ENCODE measurements at places on chromosomes 13 and 19.

DNA sequence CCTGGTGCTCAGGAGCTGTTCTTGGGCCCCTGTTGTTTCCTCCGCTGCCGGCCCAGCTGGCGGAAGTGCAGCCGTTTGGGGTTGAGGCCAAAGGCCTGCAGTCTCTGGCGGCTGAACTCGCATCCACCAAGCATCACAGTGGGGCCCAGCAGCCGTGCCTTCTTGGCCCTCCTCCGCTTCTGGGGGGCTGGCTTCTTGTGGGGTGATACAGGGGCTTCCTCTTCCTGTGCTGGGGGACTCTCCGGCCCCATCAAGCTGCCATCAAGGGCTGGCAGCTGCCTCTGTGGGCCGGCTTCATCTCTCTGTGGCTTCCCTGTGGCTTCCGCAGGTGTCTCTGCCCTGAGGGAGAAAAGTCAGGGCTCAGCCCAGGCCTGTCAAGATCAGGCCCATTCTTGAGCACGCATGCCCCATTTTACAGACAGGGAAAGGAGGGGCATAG is 10.3 kb downstream of the ATG4D start:
- no peak for DNase-seq

DNA sequence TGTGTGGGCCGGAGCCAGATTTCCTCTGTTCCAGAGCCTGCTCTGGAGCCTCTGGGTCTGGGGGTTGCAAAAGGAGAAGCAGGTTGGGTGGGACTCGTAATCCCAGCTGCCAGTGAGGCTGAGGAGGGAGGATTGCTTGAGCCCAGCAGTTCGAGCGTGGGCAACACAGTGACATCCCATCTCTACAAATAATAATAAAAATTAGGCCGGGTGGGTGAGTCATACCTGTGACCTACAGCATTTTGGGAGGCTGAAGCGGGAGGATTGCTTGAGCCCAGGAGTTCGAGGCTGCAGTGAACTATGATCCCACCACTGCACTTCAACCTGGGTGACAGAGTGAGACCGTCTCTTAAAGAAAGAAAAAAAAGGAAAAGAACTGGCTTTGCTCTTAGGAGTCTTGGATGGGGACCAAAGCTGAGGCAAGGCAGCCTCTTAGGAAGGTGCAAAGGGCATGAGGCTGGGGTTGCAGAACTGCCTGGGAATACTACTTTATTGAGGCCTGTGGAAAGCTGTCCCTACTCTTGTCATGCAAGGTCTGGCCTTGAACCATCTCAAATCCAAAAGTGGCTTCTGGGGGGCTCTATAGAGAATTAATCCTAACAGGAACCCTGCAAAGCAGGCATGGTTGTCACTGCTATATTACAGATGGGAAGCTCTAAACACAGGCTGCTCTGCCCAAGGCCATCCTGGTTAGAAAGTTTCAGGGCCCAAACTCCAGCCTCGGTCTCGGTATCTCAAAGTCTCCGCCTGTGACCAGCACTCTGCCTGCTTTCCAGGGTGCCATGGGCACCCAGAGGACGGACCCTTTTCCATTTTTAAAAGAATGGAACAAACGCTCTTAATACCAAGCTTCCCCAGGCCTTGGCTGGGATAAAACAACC is 880 bp upstream of the C19orf12 start:
- peak; percentile 46 for DNase-seq

GRCh38 chr19:16379521-16380313 is 55.1 kb downstream of the KLF2 start:
- DNase-seq, result no peak

- DNase-seq, result no peak
Observed at GRCh38 chr13:111403266-111403665, 82.8 kb downstream of the TEX29 start.

- DNase-seq, result peak; percentile 86
Observed at GRCh38 chr13:98475522-98475921, 101.4 kb downstream of the STK24 start.

GRCh38 chr19:29581398-29581797 is 24.7 kb upstream of the POP4 start:
- DNase-seq, result no peak

- no peak for DNase-seq
Observed at GRCh38 chr19:33157906-33158305, 26.0 kb downstream of the WDR88 start.

DNA sequence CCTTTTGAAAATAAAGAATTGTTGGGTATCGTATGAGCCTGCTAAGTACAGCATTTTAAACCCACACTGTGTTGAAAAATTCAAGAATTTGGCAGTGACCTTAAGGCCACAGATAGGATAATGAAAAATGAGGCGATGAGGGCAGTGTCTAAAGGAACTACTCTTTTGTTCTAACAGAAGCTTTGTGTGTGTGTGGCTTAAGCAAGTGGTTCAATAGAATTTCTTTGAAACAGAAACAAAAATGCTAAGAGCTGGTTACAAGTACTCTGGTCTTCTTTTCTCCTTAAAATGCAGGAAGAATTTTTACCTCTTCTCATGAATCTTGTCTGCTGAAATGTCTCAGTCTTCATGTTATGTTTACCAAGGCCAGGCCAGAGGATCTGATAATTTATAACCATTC is 279.5 kb downstream of the ZNF536 start:
- DNase-seq, result no peak

- DNase-seq, result no peak
Observed at GRCh38 chr13:107852072-107852471, 363.3 kb downstream of the LIG4 start.

DNA sequence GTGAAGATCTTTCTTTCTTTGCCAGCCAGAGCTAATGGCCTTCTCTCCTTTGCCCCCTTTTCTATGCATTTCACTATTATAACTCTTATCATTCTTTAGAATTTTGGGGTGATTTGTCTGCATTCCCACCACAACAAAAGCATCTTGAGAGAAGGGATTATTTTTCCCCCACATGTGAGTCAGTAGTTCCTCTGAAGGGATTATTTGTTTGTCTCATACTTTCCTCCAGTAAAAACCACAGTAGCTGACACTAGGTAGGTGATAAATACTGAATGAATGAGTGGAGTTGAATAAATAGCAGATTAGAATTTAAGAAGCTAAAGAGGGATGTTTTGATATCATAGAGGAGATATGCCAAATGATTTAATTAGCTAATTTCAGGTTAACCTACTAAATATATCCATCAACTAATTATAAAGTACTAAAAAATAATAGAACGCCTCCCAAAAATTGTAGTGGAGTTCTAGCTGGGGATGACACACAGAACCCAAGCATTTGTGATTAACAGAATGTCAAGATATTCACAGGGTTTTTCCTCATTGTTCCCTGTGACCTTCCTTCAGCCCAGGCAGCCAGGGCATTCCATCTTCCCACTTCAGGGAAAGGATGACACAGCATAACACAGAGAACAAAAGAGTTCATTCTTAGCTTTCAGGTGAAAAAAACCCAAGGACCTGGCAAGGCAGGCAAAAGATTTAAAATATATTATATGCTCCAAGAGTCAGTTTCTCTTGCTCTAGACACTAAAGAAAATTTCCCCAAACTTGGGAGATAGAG is 3.5 kb upstream of the TBC1D4 start:
- peak; percentile 16 for DNase-seq

DNA sequence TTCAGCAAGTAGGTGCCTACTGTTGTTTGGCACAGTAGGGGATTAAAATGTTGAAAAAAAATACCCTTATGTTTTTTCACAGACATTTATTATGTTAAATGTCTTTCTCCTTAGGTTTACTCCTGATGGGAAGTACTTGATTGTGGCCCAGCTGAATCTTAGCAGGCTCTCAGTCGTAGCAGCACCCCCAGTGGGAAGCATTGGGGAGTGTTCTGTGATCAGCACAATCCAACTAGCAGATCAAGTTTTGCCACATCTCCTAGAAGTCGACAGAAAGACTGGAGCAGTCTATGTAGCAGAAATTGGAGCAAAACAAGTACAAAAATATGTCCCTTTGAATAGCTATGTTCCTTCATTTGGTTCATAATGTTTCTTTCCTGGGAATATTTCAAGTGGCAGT is 9.3 kb downstream of the NHLRC3 start:
- DNase-seq, result peak; percentile 43

GRCh38 chr13:47955836-47956235 is 45.2 kb downstream of the SUCLA2 start:
- DNase-seq, result no peak

DNA sequence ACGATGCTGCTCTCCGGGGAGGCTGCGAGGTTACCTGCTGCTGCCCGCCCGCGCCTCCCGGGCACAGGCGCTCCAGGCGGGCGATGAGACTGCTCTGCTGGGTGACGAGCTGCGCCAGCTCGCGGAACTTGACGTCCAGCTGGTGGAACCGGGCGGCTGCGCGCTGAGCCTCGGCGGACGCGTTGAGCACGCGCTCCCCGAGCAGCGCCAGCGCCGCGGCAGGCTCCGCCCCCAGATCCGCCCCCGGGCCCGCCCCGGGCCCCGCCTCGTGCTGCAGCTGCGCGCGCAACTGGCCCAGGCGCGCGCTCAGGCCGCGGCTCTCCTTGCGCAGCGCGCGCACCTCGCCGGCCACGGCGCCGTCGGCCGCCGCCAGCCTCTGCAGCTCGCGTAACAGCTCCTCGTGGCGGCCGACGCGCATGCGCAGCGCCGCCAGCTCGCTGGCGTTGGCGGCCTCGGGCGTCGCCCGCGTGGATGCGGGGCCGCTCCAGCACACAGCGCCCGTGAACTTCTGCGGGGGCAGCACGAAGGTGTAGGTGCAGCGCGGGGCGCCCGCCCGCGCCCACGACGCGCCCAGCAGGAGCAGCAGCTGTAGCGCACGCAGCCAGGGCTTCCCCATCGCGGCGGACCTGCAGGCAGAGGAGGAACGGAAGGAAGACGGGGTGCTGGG is 6.4 kb downstream of the ANGPTL6 start:
- peak; percentile 82 for DNase-seq

DNA sequence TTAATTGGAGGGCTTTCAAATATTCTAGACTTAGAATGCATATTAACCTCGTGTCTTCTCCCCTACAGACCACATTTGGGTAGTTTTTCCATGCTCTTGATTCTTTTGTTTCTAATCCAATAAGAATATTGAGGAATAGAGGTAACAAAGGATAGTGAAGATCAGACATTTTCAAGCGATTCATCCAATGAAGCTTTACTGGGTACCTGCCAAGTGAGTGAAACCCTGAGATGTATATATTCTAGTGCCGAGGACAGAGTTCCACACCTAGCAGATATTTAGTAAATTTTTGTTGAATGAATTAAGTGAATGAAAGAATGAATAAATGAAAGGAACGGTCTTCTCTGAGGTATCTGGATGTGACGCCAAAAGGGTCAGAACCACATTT is 442 bp upstream of the RFC3 start:
- DNase-seq, result no peak

DNA sequence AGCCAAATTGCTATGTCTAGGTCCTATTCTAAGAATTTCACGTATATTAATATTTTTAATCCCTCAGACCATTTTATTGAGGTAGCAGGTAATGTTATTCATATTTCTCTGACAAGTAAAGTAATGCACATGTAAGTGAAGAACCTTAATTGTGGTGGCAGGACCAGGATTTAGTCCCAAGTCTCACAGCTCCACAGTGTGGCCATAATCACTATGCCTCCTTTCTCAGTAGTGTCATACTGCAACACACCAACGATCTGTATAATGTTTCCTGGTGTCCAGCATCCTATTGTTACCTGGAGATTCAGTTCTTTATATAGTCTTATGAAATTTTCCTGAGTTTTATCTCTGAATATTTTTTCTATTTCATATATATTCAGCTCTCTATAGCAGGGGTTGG is 340.3 kb downstream of the OLFM4 start:
- no peak for DNase-seq

- DNase-seq, result no peak
Observed at GRCh38 chr19:5804516-5805461, at the start of gene NRTN. TSS of gene NRTN (plus strand) at chr19:5805067. CDS start at chr19:5824166, 19,099 bp downstream.

GRCh38 chr19:8371011-8371804 is 7.3 kb downstream of the ANGPTL4 start:
- no peak for DNase-seq

GRCh38 chr13:22821589-22821988 is 359.2 kb upstream of the SGCG start:
- DNase-seq, result no peak

GRCh38 chr19:51110666-51110971 is 2.4 kb upstream of the CTU1 start:
- DNase-seq, result no peak

GRCh38 chr19:47476438-47476972 is 4.8 kb upstream of the SLC8A2 start:
- DNase-seq, result no peak

- DNase-seq, result peak; percentile 42
Observed at GRCh38 chr19:3357271-3357991, 9.0 kb upstream of the NFIC start.

- DNase-seq, result no peak
Observed at GRCh38 chr13:92716749-92717148, 509.9 kb upstream of the GPC6 start.

DNA sequence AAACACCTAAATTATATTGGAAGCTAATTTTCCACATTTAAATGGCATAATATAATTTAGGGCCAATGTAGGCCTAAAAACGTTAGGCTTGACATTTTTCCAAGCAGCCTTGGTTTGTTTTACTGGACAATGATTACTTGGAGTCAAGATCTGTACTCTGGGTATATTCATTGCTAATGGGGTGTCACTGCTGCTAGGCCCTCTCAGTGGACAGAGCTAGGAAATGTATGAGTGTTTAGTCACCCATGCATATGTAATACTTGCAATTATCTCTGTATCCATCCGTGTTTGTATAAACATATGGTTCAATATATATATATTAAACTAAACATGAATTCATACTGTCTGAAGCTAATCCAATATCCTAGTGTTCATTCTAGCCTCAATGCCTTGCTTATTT is 598.1 kb downstream of the DCT start:
- DNase-seq, result no peak

DNA sequence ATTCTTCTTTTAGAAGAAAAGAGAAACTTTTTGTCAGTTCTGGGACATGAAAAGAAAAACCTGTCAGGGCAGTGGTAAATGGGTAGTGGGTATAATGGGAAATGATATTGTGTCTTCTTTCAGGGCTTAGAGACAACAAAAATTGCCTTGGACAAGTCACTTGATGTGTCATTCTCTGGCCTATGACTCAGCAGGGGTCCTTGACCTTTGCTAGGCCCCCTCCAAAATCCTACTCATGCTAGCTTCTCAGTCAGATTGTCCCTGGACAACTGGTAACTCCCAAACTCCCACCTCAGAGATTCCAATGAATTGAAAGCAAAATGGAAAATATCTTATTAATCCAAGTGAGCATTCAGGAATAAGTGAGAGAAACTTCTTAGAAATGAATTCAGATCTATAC is 258.8 kb upstream of the SPRY2 start:
- no peak for DNase-seq

- DNase-seq, result no peak
Observed at GRCh38 chr13:50589139-50589538, 254.4 kb downstream of the DLEU7 start.

- DNase-seq, result peak; percentile 3
Observed at GRCh38 chr13:97076898-97077297, 82.6 kb upstream of the OXGR1 start.

- DNase-seq, result peak; percentile 91
Observed at GRCh38 chr19:52922841-52923777, at the start of gene ZNF888. TSS of gene ZNF888 (minus strand) at chr19:52923428. CDS start at chr19:52917873, 5,555 bp downstream.

DNA sequence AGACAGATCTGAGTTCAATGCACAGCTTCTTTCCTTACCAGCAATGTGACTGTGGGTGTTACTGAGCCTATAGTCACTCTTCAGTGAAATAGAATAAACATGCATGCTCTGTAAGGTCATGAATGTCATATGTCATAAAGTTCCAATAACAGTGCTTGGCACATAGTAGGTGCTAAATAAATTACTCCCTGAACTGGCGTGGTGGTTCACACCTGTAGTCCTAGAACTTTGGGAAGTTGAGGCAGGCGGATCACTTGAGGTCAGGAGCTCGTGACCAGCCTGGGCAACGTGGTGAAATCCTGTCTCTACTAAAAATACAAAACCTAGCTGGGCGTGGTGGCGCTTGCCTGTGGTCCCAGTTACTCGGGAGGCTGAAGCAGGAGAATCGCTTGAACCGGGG is 13.2 kb downstream of the WBP4 start:
- DNase-seq, result no peak

- peak; percentile 70 for DNase-seq
Observed at GRCh38 chr13:111216166-111216960, 101.3 kb downstream of the ARHGEF7 start.
